Upper lobe of right lung (tissue), 1 donor: ENCODE measurements at places on chromosomes 3 and 15. TPM values are rescaled to one million over a fixed set of nuclear protein-coding genes. Genes with fewer than 3 reads are reported as not detected.

The MCF2L2 gene
- total RNA-seq: 1.2 TPM

The CYP1A2 gene
- total RNA-seq: 0.32 TPM

GRCh38 chr3:48652923-48653715 is 9.6 kb downstream of the CELSR3 start:
- DNase-seq: no peak

DNA sequence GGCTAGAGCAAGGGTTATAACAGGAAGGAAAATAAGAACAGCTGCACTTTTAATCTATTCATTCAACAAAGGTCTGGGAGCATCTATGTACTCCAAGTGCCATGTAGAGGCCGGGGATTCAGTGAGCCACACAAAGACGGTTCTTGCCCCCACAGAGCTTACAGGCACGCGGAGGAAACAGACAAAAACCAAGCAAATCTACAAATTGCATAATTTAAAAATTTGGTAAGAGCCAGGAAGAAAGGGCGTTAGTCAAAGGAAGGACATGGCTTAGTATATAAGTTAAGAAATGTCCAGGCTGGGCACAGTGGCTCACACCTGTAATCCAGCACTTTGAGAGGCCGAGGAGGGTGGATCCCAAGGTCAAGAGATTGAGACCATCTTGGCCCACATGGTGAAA is 10.4 kb upstream of the GREM1 start:
- DNase-seq: no peak

- DNase-seq: no peak
Measured at GRCh38 chr3:150110097-150110496, 139.4 kb upstream of the PFN2 start.

The MNS1 gene
- total RNA-seq: 0.58 TPM

GRCh38 chr3:71423151-71423906 is 160.2 kb downstream of the FOXP1 start:
- DNase-seq: no peak

DNA sequence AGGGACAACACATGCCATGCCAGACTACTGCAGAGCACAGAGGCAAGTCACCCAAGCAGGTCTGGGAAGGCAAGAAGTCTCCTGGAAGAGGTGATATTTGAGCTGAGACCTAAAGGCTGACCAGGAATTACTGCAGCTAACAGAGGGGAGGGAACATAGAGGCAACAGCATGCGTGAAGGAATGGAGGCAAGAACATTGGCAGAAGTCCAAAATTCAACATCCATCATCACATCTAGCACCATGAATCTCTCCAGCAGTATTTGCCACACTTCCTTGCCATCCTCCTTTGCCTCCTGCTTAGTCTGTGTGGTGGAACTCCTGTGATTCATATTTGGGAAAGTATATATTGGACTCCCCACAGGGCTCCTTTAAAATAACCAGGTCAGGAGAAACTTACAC is 870 bp upstream of the TSEN2 start:
- no peak for DNase-seq

DNA sequence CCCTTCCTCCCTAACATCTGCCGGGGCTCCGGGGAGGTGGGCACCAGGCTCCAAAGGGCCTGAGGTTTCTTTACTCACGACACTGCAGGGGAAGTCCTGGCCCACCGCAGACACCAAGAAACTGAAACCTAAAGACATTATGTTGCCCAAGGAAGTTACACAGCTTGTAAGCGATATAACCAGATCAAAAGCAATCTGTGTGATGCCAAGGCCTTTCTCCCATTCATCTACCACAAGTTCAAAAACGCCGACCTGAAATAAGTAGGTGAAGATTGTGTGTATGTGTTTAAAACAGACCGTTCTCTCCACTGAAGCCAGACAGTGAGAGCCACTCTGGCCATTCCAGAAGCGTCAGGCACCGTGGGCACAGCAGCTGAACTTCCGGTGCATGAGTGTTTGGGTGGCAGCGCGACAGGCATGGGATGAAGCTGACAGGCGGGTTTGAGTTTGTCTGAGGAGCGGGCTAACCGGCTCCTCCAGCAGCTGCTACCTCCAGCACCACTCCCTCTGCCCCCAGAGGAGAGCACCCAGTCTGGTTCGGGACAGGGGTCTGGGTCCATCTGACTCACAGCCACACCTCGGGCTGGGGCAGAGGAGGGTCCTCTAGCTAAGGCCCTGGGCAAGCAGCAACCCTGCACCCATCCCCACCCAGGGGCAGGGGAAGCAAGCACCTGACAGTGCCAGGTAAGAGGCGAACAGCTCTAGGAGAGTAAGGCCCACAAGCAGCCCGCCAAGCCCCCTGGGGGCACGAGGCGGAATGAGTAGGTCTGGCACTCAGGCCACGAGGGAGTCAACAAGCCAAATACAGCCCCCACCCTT is 1.3 kb downstream of the TNK2 start:
- DNase-seq: peak; percentile 84
